CD4-positive, alpha-beta T cell treated with Interleukin-6 at 100 ng/mL for 8 hours (primary cell): ENCODE measurements at places on chromosomes 6 and 20.

GRCh38 chr20:1816384-1817381, 78.5 kb upstream of the SIRPA start:
- DNase-seq = no peak

GRCh38 chr20:11248687-11249638, 575.2 kb upstream of the JAG1 start:
- no peak for DNase-seq

DNA sequence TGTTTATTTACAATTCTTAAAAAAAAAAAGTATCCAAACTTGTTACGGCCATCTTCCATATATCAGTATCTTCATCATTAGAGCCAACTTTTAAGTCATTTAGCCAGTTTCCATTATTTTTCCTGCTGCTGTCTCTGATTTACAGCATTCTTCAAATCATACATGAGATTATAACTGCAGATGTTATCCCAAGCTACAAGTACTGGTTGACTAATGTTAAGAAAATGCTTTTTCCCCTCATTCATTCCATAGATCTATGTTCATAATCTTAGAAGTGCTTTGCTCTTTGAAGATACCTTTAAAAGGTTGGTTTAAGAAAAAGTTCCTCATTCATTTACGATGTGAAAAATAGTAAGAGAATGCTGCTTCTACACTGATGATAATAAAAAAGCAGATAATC, 158.7 kb downstream of the RNGTT start:
- DNase-seq = no peak

GRCh38 chr6:29553268-29554057, 6.1 kb downstream of the UBD start:
- DNase-seq = no peak

DNA sequence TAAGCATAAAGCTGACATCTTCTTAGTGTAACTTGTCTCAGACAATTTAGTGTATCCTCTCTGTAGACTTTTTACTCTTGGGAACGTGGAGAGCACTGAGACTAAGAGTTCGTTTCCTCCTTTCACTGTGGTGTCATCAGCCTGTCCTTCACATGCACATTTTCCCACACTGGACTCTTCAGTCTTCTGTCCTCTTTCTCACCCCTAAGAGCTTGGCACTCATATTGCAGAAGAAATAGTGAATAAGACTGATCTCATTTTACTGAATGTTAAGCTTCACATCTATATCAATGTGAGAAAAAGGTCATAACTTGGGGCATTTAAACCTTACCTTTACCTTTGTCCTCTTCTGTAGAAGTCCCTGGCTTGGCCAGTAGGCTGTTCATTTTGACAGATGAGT, 25.6 kb downstream of the FUCA2 start:
- no peak for DNase-seq
